Activated naive CD4-positive, alpha-beta T cell (primary cell): ENCODE measurements at places on chromosomes 5 and 9.

DNA sequence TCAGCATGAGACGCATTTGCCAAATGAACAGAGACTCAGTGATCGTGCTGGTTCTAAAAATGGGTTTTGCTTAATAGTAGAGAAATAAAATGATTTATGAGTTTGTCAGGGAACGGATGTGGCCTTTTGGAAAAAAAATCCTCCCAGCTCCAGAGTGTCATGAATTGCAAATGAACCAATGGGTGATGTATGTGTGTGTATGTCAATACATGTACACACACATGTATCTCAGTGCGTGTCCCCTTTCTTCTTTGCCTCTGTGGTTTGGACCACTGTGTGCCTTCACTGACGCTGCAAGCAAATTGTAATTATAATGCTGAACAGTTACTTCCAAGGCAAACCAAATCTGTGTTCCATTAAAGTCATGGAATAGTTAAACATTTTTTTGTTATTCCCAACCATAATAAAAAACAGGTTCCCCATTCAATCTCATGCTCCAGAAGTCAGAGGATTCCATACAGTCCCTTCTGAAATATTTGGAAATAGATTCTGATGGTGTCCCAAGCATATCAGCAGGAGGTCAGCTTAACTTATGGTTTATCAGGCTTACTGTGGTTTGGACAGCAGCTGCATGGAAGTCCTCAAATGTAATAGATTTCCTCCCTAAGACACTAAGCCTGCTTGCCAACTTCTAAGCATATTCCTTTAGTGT lies 630.5 kb downstream of the ACTL7B start:
- no peak for DNase-seq

GRCh38 chr5:15574806-15575325 lies 74.9 kb downstream of the FBXL7 start:
- no peak for DNase-seq

DNA sequence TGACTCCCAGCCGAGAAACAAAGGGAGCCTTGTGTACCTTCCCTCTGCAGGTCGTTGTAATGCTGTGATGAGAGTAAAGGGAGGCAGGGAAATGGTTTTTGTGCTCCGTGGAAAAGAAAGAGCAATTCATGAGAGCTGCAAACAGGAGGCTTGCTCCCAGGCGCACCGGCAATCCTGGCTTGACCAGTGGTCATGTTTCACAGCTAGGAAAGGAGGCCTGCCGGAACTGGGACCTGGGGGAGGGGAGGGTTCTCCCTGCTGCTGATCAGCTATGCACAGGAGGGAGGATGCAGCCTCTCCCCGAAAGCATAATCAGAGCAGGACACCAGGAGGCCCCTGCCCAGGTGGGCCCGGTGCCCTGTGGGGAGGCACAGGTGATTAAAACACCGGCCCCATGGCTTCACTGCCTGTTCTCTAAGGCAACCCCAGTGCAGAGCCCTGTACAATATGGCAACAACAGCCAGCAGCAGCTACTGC lies 131.3 kb downstream of the ZDHHC21 start:
- DNase-seq, result no peak

GRCh38 chr9:68966496-68966944 lies 47.4 kb downstream of the PRKACG start:
- DNase-seq, result no peak

GRCh38 chr9:87883990-87884389 lies 1.3 kb downstream of the SPATA31E1 start:
- no peak for DNase-seq

GRCh38 chr9:78879324-78880100 lies 582.6 kb downstream of the PSAT1 start:
- DNase-seq, result no peak

DNA sequence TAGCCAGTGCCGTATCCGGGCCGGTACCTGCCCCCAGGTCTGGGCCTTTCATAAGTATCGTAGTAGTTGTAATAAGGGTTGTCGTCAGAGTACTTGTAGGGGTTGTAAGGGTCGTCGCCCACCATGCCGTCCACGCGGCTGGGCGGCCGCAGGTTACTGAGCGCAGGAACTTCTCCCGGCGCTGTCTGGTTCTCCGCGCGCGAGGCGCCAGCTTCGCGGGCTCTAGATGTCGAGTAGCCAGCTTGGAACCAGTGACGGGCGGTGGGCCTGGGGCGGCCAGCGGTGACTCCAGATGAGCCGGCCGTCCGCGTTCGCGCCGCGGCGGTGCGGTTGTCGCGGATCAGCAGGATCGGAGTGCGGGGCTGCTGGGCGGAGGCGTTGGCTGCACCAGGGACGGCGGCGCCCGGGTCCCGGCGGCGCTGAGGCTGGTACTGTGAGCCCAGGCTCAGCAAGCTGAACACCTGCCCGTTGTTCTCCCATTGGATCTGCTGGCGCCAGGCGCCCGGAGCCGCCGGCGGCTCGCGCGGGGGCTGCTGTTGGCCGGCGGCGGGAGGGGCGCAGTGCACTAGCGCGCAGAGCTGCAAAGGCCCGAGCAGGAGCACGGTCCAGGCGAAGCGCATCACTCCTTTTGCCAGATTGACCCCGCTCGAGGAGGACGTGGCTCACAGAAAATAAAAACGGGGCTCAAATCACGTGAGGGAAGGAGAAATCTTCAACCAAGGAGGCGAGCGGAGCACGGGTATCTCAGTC lies 518 bp downstream of the LOX start:
- DNase-seq, result no peak

GRCh38 chr5:129973716-129974426 lies 69.6 kb downstream of the CHSY3 start:
- DNase-seq, result no peak

- no peak for DNase-seq
Observed at GRCh38 chr5:108398964-108399363, 17.1 kb upstream of the FBXL17 start.

DNA sequence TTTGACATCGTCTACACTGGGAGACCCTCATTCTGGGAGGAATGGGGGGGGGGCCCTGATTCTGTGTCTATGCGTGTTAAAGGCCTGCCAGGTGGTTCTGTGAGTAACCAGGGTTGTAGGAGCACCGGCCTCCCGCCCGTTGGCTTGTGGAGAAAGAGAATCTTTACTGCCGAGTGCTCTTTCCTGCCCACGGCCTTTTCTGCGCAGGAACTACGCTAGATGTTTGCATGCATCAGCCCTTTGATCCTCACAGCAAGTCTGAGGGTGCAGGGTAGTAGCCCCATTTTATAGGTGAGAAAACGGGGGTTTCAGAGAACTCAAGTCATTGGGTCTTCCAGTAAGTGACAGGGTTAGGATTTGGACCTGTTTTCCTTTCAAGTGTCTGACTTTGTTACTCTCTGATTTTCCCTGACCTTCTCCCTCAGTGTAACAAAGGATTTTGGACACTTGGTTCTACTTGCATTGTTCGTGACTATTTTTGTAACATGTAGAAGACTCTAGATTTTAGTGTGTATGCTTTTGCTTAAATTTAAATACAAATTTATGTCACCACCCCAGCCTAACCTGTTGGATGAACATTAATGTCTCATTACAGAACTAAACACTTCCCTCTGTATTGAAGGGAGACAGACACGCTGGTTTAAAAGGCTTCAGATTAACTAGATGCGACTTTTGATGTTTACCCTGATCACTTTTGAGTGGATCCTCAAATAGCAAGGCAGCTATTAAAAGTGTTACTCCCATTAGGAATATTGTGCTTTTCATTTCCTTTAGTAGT lies 22.0 kb downstream of the MAST4 start:
- DNase-seq, result no peak

DNA sequence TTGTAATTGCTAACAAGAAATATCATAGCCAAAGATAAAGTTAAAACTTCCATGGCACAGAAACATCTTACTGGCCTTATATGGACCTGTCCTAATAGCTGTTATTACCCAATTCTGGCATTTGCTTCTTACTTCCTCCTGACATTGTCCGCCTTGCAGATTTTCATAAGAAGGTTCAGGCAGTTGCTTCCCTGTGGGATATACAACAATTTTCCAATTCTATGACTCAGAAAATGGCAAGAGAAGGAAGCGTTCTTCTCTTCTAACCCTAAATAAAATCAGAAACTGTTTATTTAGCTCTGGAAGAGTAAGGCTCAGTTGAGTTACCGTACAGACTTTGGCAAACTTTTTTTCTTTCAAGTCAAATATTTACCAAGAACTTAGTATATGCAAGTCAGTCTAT lies 1.7 kb downstream of the PRKAA1 start:
- no peak for DNase-seq
